ENCODE measurements at places on chromosomes 7 and 10.

DNA sequence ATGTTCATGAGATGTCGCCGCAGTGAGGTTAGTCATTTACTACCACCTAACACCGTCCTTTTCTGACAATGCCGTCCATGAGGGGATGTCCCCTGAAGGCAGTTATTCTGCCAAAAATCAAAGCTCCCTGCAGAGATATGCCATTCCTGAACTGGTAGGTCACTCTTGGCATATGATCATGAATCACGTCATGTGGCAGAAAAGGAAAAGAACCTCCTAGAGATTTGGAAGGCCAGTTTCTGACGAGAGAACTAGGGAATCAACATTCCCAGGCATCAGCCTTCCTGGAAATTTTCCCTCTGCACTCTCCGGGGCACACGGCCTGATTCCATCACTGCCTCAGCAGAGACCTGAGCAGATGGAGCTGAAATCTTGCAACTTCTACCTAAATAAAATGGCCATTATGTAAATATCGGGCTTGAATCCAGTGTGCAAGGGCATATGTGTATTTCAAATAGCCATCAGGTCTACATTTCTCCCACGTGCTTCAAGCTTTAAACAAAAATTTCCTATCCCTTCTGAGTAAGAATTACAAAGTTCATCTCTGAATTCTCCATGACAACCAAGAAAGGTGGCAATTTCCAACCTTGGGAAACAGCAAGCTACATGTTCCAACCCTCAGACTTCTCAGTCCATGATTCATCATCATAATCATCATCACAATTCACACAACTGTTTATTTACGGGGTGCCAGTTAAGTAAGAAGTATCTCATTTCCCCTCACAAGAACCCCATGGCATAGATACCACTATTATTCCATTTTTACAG is 46.5 kb downstream of the AMPH start:
- DNase-seq: no peak

DNA sequence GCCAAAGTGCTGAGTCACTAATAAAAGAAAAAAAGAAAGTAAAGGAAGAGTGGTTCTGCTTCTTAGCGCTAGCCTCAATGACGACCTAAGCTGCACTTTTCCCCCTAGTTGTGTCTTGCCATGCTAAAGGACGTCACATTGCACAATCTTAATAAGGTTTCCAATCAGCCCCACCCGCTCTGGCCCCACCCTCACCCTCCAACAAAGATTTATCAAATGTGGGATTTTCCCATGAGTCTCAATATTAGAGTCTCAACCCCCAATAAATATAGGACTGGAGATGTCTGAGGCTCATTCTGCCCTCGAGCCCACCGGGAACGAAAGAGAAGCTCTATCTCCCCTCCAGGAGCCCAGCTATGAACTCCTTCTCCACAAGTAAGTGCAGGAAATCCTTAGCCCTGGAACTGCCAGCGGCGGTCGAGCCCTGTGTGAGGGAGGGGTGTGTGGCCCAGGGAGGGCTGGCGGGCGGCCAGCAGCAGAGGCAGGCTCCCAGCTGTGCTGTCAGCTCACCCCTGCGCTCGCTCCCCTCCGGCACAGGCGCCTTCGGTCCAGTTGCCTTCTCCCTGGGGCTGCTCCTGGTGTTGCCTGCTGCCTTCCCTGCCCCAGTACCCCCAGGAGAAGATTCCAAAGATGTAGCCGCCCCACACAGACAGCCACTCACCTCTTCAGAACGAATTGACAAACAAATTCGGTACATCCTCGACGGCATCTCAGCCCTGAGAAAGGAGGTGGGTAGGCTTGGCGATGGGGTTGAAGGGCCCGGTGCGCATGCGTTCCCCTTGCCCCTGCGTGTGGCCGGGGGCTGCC is at the start of gene IL6:
IL6 (plus strand) TSS at position 294 of the 807 bp plus-strand sequence; CDS start at position 357, 63 bp downstream.
- DNase-seq: peak; percentile 17

DNA sequence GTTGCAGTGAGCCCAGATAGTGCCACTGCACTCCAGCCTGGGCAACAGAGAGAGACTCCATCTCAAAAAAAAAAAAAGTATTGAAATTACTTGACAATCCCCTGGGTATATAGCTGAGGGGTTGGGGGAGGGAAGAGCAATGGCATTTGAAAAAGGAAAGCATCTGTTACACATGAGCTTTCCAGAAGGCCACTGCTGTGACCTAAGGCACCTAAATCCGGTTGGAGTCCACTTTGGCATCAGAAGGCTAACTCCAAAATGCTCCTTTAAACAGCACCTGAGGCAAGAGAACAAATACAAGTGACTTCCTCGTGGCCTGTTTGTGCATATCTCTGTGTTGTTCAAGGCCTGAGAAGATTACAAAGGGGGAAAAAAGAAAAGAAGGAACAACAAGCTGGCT is 74.8 kb upstream of the PALS2 start:
- DNase-seq: no peak

- no peak for DNase-seq
Observed at GRCh38 chr10:43284341-43284910, 17.6 kb upstream of the RASGEF1A start.

GRCh38 chr7:101125989-101126650 is 784 bp upstream of the SERPINE1 start:
- DNase-seq: no peak

- no peak for DNase-seq
Observed at GRCh38 chr10:49008091-49008490, 68.5 kb upstream of the LRRC18 start.

DNA sequence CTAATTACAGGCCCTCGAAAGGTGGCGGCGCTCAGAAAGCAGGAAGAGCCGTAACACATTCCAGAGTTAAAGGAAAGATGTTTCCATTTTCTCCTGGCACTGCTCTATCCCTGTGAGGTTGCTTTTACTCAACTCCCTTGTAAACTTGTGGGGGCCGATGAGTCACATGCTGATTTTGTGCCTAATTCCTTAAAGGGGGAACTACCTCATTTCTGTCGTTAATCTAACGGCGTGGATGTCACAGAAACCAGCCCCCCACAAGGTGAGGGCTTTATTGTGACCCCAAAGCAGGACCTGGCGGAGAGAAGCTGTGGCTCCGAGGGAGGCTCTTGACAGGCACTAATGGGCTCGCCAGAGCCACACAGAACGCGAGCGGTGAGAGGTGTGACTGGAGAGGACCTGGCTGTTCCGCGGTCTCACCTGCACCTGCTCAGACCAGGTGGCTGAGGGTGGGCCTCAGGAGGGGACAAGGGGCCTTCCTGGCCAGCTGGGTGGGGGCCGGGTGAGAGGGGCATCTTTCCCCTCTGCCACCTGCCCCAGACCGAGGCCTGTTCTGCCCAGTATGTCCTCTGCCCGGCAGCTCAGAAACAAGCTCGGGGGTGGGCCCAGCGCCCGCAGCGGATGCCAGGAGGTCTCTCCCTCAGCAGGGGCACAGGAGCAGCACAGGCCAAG is 50.9 kb downstream of the CALML3 start:
- no peak for DNase-seq

- DNase-seq: no peak
Observed at GRCh38 chr7:16951483-16952080, 69.8 kb upstream of the AGR3 start.

DNA sequence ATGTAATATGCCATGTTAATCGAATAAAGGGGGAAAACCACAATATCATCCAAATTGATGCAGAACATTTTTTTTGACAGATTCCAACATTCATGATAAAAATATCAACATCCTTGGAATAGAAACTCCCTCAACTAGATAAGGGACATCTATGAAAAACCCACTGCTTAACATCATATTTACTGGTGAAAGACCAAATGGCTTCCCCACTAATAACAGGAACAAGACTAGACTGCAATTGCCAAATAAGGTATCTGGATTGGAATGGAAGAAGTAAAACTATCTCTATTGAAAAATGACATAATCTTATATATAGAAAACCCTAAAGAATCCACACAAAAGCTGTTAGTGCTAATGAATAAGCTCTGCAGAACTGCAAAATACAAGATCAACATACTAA is 27.8 kb downstream of the SMURF1 start:
- no peak for DNase-seq

GRCh38 chr7:157692460-157693011 is 355.7 kb downstream of the DNAJB6 start:
- DNase-seq: no peak

GRCh38 chr7:1357601-1358271 is 101.5 kb downstream of the MICALL2 start:
- DNase-seq: peak; percentile 19

- peak; percentile 85 for DNase-seq
Observed at GRCh38 chr7:151782598-151783448, 94.1 kb downstream of the PRKAG2 start.

GRCh38 chr10:52004342-52004949 is 305.1 kb upstream of the CSTF2T start:
- no peak for DNase-seq

DNA sequence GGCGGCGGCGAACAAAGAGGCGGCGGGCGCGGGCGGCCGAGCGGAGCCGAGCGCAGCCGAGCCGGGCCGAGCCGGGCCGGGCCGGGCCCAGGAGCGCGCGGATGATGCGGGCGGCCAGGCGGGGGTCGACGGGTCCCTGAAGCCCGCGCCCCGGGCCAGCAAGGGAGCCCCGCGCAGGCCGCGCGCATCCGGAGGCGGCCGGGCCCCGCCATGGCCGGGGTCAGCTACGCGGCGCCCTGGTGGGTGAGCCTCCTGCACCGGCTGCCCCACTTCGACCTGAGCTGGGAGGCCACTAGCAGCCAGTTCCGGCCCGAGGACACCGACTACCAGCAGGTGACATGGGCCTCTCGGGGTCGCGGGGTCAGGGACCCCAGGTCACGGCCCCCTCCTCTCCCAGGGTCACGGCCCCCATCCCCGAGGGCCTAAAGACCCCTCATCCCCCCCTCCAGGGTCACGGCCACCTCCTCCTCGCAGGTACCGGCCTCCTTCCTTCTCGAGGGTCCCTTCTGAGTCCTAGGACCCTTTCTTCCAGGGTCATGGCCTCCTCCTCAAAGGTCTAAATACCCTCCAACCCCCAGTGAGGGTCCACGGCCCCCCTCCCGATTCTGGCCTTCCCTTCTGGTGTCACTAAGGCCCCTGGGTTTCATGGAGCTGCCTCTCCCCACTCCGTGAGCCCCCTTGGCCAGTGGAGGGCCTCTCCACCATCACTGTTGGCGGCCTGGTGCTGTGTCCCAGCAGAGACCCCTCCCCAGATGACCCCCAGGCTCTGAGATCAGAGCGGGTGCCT is at the start of gene TTYH3:
TTYH3 (plus strand) TSS at position 41 of the 787 bp plus-strand sequence; CDS start at position 211, 170 bp downstream.
- DNase-seq: no peak

DNA sequence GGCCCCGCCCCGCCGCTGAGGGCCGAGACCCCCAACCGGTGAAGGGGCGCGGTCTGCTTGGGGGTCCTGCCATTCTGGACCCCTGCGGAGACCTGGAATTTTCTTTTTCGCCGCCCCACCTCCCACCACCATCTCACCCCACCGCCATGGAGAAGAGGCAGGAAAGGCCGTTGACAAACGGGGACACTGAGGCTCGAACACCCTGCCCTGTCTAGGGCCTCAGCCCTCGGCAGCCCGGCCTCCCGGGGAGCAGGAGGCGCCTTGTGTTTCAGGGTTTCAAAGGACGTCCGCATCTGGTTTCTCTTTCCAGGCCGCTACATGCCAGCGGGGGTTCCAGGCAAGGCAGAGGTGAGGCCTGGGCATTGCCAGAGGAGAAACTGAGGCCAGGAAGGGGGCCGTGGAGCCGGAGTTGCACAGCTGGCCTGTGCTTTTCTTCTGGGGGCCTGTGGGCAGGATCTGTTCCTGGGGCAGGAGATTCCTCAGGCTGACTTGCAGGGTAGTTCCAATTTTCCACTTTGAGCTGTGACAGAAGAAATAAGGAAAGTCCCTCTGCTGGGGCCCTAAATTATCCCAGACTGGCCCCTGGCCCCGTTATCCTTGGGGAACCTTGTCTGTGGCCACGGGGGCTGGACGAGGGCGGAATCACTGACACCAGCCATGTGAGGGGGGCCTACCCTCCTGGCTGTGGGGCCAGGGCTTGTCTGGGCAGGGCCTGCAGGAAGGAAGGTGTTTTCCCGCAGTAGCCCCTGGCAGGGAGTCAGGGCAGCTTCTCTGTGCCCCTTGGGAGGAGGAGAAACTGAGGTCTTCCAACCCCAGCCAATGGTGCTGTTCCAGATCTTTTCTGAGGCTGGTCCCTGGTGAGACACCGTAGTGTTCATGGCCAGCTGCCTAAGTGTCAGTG is 900 bp upstream of the MICALL2 start:
- no peak for DNase-seq

GRCh38 chr7:106124186-106124585 is 12.1 kb upstream of the SYPL1 start:
- DNase-seq: no peak

- no peak for DNase-seq
Observed at GRCh38 chr7:66576646-66577045, 52.0 kb upstream of the KCTD7 start.

DNA sequence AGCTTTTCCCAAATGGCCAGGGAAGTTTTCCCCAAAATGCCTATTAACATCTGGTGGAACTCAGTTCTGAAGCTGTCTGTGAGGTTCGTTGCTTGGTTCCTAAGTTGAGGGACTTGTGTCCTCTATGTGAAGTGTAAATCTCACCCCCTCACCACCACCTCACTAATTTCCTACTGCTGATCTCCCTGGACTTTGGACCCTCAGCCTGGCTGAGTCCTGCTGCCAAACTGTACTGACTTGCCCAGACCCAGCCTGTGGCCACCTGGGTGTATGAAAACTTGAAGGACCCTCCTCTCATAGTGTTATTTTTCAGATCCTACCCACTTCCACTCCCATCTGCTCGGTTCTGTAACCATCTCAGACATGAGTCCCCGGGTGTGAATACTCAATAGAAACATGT is 94.9 kb downstream of the MET start:
- no peak for DNase-seq

- DNase-seq: no peak
Observed at GRCh38 chr7:29099896-29100847, 46.2 kb downstream of the CPVL start.

DNA sequence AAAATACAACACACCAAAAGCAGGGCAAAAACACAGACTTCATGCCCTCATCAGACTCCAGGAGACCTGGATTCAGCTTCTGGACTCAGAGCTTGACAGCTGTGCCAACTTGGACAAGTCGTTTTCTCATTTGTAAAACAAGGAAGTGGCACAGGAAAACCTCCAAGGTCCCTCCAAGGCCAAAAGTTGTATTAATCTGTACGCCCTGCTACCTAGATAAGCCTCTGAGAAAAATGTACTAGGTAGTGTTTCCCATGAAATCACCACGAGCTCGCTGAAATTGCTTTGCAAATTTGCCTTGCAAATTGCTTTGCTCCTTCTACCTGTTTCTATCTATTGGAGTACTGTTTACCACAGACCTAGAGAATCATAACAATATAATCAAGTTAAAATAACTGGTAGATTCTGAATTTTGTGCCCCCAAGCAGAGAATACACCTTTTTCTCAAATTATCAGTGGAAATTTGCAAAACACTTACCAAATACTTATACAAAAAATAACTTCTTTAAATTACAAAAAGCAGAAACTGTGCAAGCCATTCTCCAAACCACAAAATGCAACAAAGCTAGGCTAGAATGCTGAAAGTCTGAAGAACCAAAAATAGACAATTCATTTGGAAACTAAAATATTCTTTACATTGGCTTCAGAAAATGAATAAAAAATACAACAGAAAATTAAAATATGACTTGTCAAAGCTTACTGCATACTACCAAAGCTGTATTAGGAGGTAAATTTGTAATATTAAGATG is 158.1 kb upstream of the CHST15 start:
- no peak for DNase-seq
